ENCODE measurements at places on chromosomes 16 and 17. TPM values are rescaled to one million over a fixed set of nuclear protein-coding genes. Genes with fewer than 3 reads are reported as not detected.

CTRB2 gene
- not detected for total RNA-seq

DNA sequence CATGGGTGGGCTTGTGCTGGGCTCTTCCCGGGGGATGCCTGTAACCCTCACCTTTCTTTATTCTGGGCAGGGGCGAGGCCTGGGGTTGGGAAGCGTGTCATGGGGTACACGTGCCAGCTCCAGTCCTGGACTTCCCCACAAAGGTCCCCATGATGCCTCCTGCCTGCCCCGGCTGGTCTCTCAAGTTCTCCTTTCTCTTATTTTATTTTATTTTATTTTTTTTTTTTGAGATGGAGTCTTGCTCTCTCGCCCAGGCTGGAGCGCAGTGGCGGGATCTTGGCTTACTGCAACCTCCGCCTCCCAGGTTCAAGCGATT, 8.6 kb downstream of the ATP2A3 start:
- DNase-seq: no peak

MYH2 gene
- 0.17 TPM for total RNA-seq

DNA sequence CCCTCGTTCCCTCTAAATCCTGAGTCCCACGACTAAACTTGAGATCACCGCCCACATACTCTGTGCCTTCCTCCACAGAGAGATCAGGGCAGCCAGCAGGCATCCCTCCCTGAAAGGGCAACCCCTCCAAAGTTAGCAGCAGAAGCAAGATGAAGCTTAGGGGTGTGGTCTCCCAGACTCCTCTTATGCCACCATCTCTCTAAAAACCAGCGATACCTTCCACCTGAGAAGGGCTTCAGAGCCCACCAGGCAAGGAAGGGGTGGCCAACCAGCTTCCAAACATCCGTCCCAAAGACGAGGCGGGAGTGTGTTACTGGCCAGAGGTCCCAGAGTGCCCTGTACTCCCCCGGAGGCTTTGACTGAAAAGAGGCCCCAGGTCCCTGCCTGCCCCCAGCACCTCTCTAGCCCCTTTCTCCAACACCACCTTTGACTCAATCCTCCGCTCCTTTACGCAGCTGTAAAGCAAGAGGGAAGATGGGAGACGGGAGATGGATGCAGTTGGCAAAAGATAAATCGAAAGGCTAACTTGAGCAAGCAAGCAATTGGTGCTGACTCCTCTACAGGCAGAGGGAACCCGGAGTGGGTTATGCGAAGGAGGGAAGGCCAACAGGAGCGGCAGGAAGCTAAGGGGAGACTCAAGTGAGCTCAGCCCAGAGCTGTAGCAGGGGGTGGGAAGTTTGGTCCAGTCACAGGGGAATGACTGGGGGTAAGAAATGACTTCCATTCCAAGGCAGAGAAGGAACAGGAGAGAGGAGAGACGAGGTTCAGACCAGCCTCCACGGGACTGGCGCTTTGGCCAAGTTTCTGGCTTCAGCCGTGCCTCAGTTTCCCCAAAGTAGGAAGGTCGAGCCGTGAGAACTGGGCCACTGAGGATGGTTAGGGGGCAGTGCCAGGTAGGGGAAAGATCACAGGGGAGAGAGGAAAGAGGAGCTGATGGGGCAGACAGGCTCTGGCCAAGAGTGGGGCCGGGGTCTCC, 1.0 kb downstream of the ST3GAL2 start:
- peak; percentile 51 for DNase-seq

DNA sequence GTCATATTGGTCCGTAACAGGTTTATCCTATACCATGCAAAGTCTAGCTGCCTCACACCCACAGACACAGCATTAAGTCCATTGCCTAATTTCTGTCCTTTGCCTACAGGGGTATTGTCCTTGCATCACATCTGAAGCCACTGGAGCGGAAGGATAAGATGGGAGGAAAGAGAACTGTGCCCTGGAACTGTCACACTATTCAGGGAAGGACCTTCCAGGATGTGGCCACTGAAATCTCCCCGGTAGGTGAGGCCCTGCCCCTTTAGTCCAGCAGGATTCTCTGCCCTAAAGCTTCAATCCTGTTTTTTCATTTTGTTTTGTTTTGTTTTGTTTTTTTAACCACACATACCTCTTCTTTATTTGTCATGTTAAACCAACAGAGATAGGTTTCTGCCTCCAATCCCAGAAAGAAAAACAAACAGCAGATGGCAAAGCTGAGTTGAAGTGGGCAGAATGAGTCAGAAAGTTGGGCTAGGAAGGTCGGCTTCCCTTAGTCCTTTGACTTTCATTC, 2.2 kb upstream of the EFTUD2 start:
- no peak for DNase-seq

CEP295NL gene
- 0.07 TPM for total RNA-seq

DNA sequence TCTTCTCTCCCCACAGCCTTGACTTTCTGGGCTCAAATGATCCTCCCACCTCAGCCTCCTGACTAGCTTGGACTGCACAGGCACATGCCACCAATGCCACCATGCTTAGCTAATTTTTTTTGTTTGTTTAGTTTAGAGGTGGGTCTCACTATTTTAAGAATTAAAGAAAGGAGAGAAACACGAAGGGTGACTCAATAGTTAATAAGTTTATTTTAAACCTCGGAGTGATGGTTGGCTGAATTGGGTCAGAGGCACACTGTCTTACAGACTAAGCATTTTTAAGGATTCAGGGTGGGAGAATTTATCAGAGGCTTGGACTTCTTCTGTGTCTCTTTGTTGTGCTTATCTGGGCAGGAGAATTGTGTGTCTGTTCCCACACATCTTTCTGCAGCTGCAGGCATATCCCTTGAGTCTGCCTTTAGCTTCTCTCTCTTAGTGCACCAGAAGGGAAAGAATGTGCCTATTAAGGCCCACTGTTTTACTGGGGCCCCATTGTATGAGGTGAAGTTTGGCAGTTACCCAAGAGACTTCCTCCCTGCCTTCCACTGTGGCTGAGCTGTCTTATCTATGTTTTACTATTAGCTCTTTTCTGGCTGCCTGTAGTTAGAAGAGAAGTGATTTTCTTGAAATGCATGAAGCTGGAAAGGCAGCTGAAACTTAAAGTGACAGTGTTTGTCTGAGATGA, 2172.0 kb downstream of the TP53TG3F start:
- no peak for DNase-seq

NHERF2 gene
- total RNA-seq: 14.0 TPM

GRCh38 chr16:23581764-23582163, 14.4 kb downstream of the NDUFAB1 start:
- no peak for DNase-seq

FNDC8 gene
- total RNA-seq: 0.55 TPM

DNA sequence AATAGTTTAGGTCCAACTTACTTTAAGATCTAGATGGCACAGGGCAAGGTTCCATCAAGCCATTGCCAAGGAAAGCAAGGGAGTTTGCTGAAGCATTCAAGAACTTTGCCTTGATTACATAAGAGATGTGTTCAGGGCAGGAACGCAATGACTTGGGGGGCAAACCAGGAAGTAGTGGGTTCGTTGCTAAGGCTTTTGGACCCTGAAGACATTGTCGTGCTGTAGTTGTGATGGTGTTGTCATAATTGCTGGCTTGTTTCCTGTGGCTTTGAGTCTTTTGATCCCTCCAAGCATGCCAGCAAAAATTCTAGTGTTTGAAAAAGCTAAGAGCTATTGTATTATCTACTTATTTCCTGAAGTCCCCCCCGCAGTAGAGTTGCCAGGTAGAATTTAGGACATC, 70.7 kb upstream of the HNF1B start:
- DNase-seq: no peak

DNA sequence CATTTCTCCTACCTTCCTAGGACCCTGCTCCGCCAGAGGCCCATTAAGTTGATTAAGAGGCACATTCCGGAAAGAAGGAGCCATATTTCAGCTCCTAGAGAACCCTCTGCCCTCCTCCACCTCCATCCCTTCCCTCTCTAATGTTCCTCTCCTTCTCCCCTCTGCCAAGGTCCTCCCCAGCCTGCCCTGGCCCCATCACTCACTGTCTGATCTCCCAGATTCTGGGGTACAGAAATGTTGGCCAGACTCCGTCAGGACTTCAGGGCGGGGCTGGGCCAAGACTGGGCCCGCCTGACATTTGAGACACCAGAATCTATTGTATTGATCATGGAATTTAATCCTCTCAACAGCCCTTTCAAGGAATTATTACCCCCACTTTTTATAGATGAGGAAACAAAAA, 136.1 kb downstream of the TMEM132E start:
- no peak for DNase-seq

GRCh38 chr16:30041841-30042240, 10.8 kb upstream of the TLCD3B start:
- DNase-seq: peak; percentile 25

- no peak for DNase-seq
Measured at GRCh38 chr17:78999947-79000395, 9.6 kb downstream of the CANT1 start.

- DNase-seq: no peak
Measured at GRCh38 chr16:50359626-50360025, 9.2 kb downstream of the BRD7 start.

- no peak for DNase-seq
Measured at GRCh38 chr17:41264599-41264998, 579 bp upstream of the KRTAP9-6 start.

CHRNE gene
- total RNA-seq: 0.67 TPM

DNA sequence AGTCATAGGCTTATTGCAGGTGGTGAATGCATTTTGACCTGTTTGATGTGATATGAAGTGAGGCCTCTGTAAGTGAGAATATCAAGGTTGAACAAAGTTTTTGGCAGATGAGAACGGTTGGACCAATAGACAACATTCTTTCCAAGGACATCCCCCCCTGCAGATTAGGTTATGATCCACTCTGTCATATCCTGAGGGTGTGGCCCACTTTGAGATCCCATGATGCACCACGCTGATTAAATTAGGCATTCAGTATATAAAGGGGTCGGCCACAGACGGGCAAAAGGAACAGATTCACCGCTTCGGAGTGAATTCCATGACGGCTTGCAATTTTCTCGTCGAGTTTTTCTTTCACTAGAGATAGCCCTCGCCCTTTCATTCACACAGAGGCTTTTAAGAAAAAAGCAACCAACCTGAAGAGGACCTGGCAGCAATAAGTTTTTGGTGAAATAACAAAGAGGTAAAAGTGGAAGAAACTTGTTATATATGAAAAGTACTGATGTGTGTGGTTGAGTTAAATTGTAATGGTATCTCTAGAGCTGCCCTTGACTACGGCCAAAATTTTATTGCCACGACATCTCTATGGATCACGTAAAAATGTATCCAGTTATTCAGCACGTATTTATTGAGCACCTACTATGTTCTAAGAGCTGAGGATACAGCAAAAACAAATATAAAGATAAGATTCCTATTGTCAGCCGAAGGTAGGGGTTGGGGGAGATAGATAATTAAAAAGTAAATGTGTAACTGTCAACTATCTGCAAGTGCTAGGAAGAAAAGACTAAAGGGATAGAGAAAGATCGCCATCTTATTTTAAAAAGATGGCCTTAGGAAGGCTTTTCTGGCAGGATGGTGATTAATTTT, 1.7 kb upstream of the RBBP6 start:
- no peak for DNase-seq

- peak; percentile 93 for DNase-seq
Measured at GRCh38 chr17:80873307-80873951, 118.2 kb upstream of the CHMP6 start.

DNA sequence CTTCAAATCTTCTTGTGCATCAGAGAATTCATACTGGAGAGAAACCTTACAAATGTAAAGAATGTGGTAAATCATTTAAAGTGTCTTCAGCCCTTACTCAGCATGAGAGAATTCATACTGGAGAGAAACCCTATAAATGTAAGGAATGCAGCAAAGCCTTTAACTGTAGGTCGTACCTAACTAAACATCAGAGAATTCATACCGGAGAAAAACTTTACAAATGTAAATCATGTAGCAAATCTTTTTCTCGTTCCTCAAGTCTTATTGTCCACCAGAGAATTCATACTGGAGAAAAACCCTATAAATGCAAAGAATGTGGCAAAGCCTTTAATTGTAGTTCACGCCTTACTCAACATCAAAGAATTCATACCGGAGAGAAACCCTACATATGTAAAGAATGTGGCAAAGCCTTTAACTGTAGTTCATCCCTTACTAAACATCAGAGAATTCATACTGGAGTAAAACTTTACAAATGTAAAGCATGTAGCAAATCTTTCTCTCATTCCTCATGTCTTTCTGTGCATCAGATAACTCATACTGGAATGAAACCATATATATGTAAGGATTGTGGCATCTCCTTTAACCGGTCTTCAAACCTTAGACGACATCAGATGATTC, 118.5 kb upstream of the ZNF267 start:
- no peak for DNase-seq

GNG13 gene
- not detected for total RNA-seq

- peak; percentile 50 for DNase-seq
Measured at GRCh38 chr17:79356839-79357447, 253.9 kb downstream of the RBFOX3 start.

GRCh38 chr16:83953796-83954576, 946 bp downstream of the OSGIN1 start:
- DNase-seq: peak; percentile 82

- DNase-seq: no peak
Measured at GRCh38 chr17:64424324-64424849, 24.5 kb upstream of the MILR1 start.

DNA sequence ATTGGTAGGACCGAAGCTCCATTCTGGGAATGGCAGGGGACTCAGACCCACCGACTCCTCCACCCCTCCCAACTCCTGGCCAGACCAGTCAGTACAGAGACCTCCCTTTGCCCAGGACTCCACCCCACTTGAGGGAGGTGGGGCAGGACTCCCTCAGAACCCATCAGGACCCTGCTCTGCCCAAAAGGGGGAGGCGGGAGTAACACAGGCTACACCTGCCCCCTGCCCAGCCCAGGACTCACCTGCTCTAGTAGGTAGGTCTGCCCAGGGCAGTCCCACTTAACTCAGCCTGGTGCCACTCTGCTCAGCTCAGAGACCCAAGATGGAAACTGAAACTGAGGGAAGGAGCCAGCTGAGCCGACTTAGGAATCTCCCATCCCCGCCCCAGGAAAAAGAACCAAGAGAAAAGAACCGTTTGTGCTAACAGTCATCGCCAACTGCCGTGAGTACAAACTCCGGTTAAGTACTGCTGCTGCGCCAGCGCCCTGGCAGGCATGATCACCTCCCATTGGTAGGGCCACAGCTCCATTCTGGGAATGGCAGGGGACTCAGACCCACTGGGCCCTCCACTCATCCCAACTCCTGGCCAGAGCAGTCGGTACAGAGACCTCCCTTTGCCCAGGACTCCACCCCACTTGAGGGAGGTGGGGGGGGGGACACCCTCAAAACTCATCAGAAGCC, 503 bp downstream of the DHX58 start:
- peak; percentile 70 for DNase-seq

- DNase-seq: no peak
Measured at GRCh38 chr16:14491861-14492529, 138.1 kb downstream of the PARN start.

- no peak for DNase-seq
Measured at GRCh38 chr17:50221864-50222545, 20.6 kb upstream of the COL1A1 start.

DNA sequence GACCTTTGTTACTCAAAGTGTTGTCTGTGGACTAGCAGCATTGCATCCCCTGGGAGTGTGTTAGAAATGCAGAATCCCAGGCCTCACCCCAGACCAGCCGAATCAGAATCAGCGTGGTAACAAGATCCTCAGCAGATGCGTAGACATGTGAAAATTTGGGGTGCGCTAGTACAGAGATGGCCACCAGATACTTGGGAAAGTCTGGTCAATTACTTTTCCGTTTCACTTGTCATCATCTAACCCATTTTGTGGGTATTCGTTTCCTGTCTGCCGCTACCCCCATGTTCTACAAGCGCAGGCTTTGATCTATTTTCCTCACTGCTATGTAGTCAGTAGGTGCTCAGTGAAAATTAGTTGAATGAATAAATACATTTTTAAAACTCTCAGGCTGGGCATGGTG, 33.1 kb upstream of the HERPUD1 start:
- DNase-seq: no peak

LHX1 gene
- 23.1 TPM for total RNA-seq
